ENCODE measurements at places on chromosomes 13 and 19.

- peak; percentile 71 for DNase-seq
Observed at GRCh38 chr19:36837906-36838783, at the start of gene ZNF790. TSS of gene ZNF790 (minus strand) at chr19:36838387. CDS start at chr19:36825619, 12,768 bp downstream.

GRCh38 chr13:45016792-45017425, 27.6 kb downstream of the GPALPP1 start:
- no peak for DNase-seq

DNA sequence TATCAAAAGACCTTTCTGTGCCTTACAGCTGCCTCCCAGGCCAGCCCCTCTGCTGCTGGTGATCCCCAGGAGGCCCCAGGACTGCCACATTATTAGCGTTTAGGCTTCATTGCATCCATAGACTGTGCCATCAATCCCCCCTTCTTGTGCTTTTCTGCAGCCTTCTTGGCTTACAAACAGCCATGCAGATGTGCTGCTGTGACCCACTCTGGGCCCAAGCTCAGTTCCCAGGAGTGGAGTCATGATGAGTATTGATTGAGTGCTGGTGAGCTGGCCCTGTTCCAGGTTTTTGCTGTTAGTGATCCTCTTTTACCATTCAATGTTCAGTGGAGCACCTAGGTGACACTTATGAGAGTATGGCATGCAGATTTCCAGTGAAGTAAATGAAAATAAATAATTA, 59.9 kb upstream of the SLAIN1 start:
- no peak for DNase-seq

- DNase-seq = no peak
Observed at GRCh38 chr13:46339035-46339666, 47.9 kb downstream of the RUBCNL start.

Measured in stimulated activated CD8-positive, alpha-beta memory T cell treated with anti-CD3 and anti-CD28 coated beads, Interleukin-7, amount 100 ng/mL, for 4 hours (primary cell).